ENCODE measurements at places on chromosomes 12 and 14.

GRCh38 chr14:102605029-102605428 is 12.6 kb downstream of the RCOR1 start:
- DNase-seq = no peak

DNA sequence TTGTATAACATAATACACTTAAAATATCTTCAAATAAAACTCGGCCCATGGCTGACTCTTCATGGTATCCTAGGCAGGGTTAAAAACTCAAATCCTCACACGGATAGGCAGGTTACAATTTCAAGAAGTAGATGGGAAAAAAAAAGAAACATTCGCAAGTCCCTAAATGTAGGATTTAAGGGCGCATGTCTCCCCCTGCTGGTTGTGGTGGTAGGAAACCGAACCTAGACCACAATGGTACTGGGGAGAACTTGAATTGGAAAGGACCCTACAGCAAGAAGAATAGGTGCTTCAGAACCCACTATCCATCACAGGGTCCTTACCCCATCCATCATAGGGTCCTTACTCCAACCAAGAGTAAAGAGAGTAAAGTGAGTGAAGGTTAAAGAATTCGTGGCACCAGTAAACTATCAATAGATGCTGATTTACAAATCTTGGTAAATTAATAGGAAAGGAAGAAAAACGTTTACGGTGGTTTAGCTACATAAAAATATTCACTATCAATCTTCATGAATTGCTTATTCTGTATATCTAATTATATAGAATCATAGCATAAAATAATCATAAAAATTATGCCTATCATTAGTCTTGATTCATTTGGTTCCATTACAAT is 3.3 kb upstream of the CIPC start:
- peak; percentile 49 for DNase-seq

GRCh38 chr14:66378712-66379505 is 107.3 kb upstream of the CCDC196 start:
- no peak for DNase-seq

GRCh38 chr12:54546511-54546910 is 2.9 kb upstream of the PDE1B start:
- DNase-seq = no peak

DNA sequence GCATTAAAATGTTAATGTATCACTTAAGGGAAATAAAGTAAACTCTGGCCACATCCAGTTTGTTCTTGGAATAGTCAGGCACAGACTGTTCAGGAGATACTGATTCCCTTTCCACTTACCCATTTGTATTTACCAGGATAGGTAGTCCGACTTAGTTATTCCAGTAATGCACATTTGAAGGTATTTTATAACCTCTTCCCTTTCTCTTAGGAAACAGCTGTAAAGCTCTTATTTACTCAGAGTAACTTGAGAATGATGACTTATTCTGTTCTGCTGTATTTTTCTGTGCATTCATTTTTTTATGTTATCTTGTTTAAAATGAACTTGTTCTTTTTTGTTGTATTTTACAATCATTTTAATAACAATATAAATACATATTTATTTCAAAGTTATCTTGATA is 78.0 kb downstream of the METTL25 start:
- DNase-seq = no peak

GRCh38 chr12:104631867-104632266 is 175.1 kb downstream of the CHST11 start:
- no peak for DNase-seq

GRCh38 chr12:3667485-3667884 is 85.4 kb downstream of the CRACR2A start:
- DNase-seq = no peak

DNA sequence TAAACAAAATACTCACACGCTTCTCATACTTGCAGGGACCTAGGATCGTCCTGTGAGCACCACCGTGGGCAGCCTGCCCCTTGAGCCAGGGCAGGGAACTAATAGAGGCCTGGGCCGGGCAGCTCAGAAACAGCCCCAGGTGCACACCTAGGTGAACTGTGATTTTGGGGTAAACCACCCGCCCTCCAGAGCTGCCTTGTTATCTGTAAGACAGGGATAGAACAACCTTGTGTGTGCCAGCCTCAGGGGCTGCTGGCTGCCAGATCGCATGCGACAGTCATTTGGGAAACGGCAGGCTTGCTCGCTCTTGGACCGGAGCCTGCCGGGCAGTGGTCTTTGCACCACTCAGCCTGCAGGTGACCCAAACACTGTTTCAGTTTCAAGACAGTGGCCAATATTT is 86.8 kb downstream of the ADGRD1 start:
- DNase-seq = no peak
